Mucosa of gallbladder (tissue), 1 donor: ENCODE measurements at places on chromosomes 6 and 20. TPM values are rescaled to one million over a fixed set of nuclear protein-coding genes. Genes with fewer than 3 reads are reported as not detected.
A peak's percentile ranks its signal among the peaks of the same experiment; 100 is the strongest.

Gene ASCC3
- 31.1 TPM for total RNA-seq

Gene ECHDC1
- total RNA-seq, result 39.9 TPM

Gene NDRG3
- total RNA-seq, result 27.7 TPM

Gene FUT9
- 0.49 TPM for total RNA-seq

Gene SLC22A2
- total RNA-seq, result 1.4 TPM

Gene MRPL14
- 30.7 TPM for total RNA-seq

DNA sequence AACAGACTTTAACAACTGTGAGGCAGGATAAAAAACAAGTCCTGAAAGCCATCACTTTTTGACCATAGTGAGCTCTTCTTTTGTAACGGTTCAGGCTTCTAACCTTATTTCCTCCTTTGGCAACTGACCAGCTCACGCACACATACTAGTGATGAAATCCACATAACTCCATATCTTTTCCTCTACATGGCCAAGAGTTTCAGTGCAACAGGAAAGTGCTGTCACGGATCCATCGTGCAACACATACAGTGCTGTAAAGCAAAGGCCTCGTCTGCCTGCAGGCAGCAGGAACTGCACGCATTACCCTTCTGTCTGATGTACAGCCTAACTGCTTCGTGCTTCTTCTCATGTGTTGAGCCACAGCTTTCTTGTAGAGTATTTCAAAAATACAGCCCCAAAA is 108.5 kb downstream of the EPM2A start:
- no peak for DNase-seq

- no peak for DNase-seq
Measured at GRCh38 chr6:146341493-146342230, 202.0 kb upstream of the RAB32 start.

DNA sequence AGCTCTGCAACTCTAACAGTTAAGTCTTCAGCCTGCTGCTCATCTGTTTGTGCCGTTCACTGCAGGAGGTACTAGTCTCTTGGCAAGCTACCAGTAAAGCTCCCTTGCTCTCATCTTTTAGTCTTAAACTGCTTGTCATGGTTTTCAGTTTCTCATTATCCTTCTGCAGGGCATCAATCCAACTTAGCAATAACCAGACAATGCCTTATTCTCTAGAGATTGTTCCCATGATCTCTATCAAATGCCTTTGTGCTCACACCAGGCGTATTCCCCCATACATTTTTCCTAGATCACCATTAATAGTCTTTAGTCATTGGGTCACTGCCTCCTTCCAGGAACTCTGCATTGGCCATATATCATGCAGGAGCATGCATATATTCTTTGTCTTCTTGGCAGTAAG is 171.3 kb downstream of the GRM1 start:
- no peak for DNase-seq

GRCh38 chr20:48568520-48568919 is 259.3 kb downstream of the PREX1 start:
- DNase-seq, result no peak

DNA sequence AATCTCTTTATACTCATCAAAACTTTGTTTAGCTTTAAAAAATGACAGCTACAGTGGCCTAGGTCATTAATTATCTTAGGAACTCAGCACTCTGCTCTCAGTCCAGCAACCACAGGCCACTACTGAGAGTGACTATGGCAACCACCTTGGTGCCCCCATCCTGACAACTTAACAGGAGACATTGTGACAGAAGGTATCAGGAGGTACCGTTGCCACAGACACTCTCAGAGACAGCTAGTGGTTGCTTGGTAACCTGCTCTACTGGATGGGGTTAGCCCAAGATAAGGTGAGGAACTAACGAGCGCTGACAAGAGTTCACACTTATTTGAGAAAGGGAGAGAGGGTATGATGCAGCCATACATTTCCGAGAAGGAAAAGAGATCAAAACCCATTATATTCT is 76.1 kb upstream of the TFAP2D start:
- DNase-seq, result no peak

GRCh38 chr6:117595099-117595923 is 7.0 kb downstream of the GOPC start:
- no peak for DNase-seq

- no peak for DNase-seq
Measured at GRCh38 chr20:53760025-53760441, 166.4 kb upstream of the ZNF217 start.

GRCh38 chr6:36247693-36248092 is 22.2 kb upstream of the PNPLA1 start:
- DNase-seq, result no peak

- DNase-seq, result no peak
Measured at GRCh38 chr6:142013875-142014495, 118.7 kb upstream of the GJE1 start.

DNA sequence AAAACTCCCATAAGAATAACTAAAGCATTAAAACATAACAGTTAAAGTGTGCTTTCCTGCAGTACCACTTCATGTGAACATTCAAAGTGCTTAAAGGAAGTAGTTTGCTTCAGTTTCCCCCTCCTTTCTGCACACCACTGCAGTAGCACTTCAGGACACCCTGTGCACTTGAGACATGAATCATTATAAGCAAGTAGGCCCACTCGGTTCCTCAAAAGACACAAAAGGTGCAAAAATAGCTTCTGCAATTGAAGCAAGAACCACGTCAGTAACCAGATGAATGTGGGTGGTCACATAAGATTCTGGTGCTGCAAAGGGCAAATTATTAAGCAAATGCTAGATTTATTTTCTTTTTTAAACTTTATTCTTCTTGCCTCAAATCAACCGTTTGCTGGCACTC is 160.6 kb downstream of the HIVEP2 start:
- DNase-seq, result no peak

GRCh38 chr6:80667006-80667405 is 560.5 kb downstream of the BCKDHB start:
- DNase-seq, result no peak

DNA sequence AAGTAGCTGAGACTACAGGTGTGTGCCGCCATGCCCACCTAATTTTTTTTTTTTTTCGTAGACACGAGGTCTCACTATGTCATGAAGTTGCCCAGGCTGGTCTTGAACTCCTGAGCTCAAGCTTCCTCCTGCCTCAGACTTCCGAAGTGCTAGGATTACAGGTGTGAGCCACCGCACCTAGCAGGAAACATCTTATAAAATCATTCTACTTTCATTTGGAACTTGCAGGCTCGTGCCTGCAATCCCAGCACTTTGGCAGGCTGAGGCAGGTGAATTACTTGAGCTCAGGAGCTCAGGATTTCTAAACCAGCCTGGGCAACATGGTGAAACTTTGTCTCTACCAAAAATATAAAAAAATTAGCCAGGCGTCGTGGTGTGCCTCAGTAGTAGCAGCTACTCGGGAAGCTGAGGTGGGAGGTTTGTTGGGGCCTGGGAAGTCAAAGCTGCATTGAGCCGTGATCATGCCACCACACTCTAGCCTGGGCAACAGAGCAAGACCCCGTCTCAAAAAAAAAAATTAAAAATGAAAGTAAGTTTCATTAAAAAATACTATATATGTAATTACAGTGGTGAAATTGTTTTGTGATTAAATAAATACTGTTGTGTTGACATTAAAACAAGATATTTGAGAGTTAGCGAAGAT is 15.1 kb downstream of the MAPK14 start:
- DNase-seq, result no peak

- DNase-seq, result peak; percentile 34
Measured at GRCh38 chr6:41901882-41902519, 6.8 kb upstream of the USP49 start.

DNA sequence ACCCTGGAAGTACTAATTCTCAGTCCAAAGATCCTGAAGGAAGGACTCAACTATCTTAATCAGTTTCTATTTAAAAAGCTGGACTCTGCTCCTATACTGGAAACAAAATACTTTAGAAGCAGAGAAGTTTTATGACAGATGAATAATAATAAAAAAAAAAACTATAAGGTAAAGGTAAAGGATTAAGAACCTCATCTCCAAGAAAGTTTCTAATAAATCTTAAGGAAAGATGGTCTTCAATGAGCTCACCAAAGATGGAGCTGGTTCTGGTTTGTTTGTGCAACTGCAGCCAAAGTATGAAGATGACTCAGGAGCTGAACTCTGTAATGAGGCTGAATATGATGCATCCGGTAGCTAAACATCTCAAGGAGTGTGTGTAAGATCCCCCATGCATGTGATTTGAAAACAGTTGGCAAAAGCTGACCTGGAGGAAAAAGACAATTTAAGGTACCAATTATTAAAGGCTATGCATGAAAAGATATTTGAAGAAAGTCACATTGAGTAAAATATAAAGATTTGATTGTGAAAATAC is 25.2 kb downstream of the MED23 start:
- DNase-seq, result no peak

GRCh38 chr6:170311696-170312095 is 5.1 kb downstream of the FAM120B start:
- DNase-seq, result no peak

GRCh38 chr6:83976037-83976755 is 57.4 kb upstream of the MRAP2 start:
- no peak for DNase-seq

GRCh38 chr6:170516783-170517616 is 36.1 kb downstream of the PSMB1 start:
- peak; percentile 33 for DNase-seq

GRCh38 chr20:17676378-17676759 is 5.7 kb downstream of the RRBP1 start:
- DNase-seq, result no peak

DNA sequence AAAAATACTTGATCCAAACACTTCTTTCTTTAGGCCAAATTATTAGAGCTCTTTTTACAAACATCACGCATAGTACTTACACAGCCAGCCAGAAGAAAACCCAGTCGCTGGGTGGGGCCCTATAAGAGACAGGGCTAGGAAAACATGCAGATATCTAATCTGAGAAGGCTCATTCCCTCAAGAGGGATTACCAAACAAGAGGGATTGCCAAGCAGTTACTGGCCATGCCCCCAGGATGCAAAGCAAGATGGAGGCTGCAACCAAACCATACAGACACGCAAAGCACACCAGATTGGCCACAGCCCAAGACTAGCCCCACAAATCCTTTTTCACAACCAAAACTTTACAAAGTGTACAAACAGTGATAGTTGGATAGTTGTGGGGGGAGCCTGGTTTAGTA is 1235.4 kb upstream of the GJE1 start:
- DNase-seq, result no peak

DNA sequence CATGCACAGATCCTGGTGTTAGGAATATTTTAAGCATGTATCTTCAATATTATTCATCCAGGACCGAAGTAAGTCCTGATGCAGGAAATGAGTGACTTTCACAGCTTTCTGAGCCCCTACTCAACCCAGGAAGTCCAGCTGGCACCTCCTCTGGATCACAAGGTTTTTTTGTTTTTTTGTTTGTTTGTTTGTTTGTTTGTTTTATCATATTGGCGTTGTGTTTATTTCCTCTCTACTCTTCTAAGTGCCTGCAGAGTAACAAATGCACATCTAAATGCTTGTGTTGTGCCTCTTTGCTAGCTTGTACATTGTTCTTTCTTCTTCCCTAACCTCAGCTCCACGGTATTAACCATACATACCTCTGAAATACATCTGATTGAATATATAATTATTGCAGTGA is 594.3 kb upstream of the ADGRB3 start:
- DNase-seq, result no peak

DNA sequence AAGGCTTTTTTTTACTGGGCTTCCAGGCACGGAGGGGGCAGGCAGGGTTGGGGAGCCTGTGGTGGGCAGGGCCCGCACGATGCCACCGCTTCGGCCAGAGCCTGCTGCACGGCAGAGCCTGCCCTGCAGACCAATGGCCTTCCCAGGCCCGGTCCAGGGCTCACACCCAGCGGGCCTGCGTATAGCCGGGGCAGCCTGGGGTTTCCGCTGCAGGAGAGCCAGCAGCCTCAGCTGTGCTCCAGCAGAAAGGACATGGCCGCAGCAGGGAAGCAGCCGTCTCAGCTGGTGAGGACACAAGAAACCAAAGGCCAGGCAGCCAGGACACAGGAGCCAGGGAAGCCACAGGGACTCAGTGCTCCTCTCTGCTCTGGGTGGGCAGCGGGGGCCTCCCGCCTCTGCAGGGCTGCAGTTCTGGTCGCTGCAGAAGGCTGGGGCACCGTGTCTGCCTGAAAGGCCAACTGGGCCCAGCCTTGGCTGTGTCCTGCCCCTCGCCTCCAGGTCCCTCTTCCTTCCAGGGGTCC is 90.6 kb downstream of the TTLL2 start:
- DNase-seq, result no peak

DNA sequence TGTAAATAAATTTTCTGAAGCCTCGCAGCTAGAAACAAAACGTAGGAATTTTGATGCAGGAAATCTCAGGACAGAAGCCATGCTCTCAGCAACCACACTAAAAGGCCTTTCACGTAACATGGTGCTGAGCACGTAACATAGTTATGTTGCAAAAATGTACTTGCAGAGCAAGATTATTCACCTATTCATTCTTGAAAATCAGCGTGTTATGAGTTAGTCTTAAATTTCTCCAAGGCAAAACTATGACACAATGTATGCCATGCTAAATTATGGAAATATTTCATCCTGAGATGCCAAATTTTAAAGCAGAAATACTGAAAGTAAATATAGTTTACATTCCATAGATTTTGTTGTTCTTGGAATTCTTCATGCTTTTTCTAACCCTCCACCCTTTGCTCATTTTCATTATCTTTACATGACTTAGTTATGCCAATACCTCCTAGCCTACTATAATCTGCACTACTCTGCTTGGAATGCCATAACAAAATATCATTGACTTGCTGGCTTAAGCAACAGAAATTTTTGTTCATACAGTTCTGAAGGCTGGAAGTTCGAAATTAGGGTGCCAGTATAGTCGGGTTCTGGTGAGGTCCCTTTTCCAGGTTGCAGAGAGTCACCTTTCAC is 179.8 kb upstream of the BMP5 start:
- no peak for DNase-seq

DNA sequence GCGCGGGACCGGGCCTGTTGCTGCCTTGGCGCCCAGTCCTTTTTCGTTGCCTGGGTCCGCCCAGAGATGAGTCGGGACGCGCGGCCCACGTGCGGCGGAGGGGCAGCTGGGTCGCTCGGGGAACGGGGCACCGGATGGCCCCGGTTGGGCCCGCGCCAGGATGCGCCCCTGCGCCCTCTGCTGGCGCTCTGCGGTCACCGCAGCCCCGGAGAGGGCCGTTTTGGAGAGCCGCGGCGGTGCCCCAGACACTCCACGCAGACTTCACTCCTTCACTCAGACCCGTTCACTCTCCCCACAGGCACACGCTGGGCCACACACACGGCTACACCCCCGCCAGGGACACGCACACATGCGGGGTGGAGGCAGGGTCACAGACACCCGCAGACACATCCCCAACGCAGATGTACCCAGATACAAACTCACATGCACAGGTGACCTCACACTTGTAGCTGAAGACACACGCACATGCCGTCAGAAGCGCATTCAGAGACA is 38.8 kb downstream of the SRC start:
- peak; percentile 59 for DNase-seq

DNA sequence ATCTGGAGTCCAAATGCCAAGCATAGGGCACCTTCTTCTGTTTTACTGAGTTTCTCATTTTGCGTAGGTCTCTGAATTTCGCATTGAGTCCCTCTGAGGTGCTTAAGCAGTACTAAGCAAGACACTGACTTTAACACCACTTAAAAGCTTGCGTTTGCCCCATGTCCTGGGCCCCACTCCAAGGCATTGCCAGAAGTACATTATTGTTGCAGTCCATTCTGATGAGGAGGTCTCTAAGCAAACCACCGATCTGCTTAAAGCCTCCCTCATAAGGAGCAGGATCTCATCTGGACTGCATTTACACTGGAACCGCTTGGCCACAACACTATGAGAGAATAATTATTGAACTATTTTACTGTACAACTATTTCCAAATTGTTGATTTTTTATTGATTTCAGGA is 16.3 kb downstream of the BMP2 start:
- no peak for DNase-seq
